Upper lobe of right lung (tissue), 1 donor: ENCODE measurements at places on chromosomes 11 and 22.

- H3K4me3 ChIP-seq: no peak overlapping the region
- no peaks in the 10 kb centered on the region for H3K36me3 ChIP-seq
- no peak overlapping the region for H3K27ac ChIP-seq
- H3K4me1 ChIP-seq: no peaks in the 10 kb centered on the region
These were observed 3.5 kb downstream of the OR5P2 start for GRCh38 chr11:7793233-7793632.

GRCh38 chr11:87275176-87275575 lies 237.4 kb downstream of the TMEM135 start:
- H3K4me1 ChIP-seq: peaks cover 6% of the 10 kb centered on the region
- H3K27ac ChIP-seq: no peak overlapping the region
- no peak for DNase-seq
- H3K4me3 ChIP-seq: no peak overlapping the region
- no peaks in the 10 kb centered on the region for H3K36me3 ChIP-seq

DNA sequence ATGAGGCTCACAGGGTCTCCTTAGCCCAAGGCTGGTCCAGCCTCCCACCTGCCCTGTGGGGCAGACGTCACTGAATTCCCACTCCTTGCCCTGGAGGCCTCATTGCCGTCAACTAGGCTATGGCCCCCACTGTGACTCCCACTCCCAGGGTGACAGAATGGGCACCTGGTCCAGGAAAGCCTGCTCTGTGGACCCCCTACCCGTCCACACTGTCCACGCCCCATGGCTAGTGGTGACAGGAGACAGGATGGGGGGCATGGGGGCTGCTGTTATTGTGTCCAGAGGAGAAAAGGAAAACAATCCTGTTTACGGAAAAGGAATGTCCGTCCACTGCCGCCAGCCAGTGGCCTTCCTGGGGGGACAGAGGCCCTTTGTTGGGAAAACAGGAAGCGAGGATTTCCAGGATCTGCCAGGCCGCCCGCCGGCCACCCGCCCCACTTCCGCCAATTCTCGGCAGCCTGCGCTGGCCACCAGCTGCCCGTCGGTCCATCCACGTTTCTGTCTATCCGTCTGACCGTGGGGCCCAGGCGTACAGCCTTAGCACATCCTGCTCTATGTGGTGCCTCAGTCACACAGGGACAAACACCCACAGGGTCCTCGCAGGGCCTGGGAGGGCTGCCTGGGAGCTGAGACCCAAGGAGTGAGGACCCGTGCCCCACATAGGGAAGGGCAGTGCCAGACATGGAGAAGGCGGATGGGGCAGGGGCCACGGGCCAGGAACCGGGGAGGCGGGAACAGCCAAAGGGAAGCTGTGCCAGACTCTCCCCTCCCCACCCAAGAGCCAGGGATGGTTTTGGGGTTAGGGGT lies 19.5 kb downstream of the CRELD2 start:
- H3K27me3 ChIP-seq: no peaks in the 10 kb centered on the region
- peaks cover 30% of the 10 kb centered on the region for H3K4me1 ChIP-seq
- DNase-seq: peak; percentile 71
- H3K27ac ChIP-seq: peak overlapping the region; percentile 95

DNA sequence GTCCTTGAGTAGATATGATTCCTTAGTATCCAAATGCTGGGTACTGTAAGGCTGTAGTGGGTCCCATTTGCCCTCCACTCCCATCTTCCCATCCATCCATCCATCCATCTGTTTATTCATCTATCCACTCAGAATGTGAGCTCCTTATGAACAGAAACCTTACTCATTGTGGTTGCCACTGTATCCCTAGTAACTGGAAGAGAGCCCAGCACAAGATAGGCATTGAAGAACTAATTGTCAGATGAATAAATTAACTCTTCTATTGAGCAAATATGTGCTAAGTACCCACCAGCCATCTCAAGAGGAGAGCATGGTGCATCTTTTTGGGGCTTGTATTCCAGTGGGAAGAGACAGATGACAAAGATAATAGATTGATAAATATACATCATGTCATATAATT lies 86.4 kb upstream of the SEZ6L start:
- peaks cover 7% of the 10 kb centered on the region for H3K27me3 ChIP-seq
- H3K4me1 ChIP-seq: no peaks in the 10 kb centered on the region
- DNase-seq: no peak
- H3K4me3 ChIP-seq: no peak overlapping the region
- no peaks in the 10 kb centered on the region for H3K36me3 ChIP-seq
- H3K27ac ChIP-seq: no peak overlapping the region

- H3K36me3 ChIP-seq: no peaks in the 10 kb centered on the region
- H3K4me3 ChIP-seq: no peak overlapping the region
- H3K27ac ChIP-seq: no peak overlapping the region
- no peaks in the 10 kb centered on the region for H3K4me1 ChIP-seq
These were observed 377.7 kb downstream of the TENM4 start for GRCh38 chr11:79062814-79063762.

- peaks cover 4% of the 10 kb centered on the region for H3K4me1 ChIP-seq
- no peaks in the 10 kb centered on the region for H3K27me3 ChIP-seq
- no peak overlapping the region for H3K4me3 ChIP-seq
These were observed 79.9 kb upstream of the SEPTIN5 start for GRCh38 chr22:19634226-19634975.

DNA sequence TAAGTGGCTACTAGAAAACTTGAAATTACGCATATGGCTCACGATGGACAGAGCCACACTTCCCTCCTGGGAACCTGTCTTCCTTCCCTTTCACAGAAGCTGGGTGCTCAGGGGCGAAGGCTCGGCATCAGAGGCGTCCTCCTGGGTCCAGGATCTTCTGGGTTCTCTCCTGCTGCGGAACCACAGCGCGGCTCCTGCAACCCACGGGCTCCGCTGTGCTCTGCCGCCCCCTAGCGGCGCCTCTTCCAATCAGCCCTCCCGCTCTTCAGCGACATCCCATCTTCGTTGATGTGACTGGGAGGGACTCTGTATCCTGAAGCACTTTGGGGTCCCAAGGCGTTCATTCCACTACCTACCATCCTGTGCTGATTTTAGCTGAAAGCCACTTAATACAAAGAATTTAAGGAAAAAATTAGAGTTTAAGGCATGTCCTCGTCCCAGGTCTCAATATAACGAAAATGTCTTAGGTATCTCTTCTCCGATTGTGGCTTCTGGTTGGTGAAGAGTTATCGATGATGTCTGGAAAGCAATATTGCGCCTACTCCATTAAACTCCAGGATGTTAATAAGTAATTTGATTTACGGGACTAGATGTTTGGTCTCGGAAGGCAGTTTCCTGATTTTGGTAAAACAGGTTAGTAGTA lies 14.8 kb upstream of the RPS3 start:
- H3K4me3 ChIP-seq: no peak overlapping the region
- H3K27me3 ChIP-seq: no peaks in the 10 kb centered on the region
- H3K27ac ChIP-seq: no peak overlapping the region
- peaks cover 33% of the 10 kb centered on the region for H3K4me1 ChIP-seq
- no peaks in the 10 kb centered on the region for H3K36me3 ChIP-seq
- peak; percentile 91 for DNase-seq

DNA sequence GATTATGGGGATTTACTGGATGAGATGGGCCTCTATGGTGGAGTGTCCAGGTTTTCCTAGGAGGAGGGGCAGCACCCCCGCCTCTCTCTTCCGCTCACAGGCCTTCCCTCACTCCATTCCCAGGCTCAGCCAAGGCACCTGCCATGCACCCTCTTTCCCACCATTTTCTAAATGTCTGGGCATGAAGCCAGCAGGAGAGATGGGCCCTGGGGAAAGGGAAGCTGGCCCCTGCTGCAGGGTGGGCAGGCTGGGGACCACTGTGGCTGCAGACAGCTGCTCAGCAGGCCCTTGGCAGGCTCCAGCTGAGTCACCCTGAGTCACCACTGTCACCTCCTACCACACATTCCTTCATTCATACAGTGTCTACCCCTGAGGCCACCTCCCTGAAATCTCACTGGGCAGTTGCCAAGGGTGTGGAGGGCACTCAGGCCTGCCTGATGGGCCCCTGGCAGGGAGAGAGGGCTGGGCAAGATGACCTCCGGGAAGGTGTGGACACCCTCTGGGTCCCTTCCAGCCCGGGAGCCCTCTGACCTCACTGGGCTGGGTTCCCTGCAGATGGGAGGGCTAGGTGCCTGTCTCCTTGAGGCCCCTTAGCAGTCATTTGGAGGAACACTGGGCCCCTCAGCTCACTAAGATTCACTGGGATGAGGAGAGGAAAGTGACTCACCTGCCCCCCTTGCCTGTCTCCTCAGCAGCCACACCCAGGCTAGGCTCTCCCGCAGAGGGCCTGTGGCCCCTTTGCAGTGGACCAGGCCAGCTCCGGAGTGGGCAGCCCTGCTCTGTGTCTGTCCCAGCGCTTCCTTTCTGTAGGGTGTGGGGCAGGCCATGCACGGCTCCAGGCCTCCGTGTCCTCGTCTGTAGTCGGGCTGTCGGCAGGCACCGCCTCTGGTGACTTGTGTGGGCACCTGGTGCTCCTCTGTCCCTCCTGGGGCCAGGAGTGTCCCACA lies 7.8 kb downstream of the MYEOV start:
- H3K4me3 ChIP-seq: no peak overlapping the region
- peaks cover 22% of the 10 kb centered on the region for H3K4me1 ChIP-seq
- DNase-seq: peak; percentile 83

- DNase-seq: no peak
- no peaks in the 10 kb centered on the region for H3K4me1 ChIP-seq
- H3K27me3 ChIP-seq: no peaks in the 10 kb centered on the region
- H3K36me3 ChIP-seq: no peaks in the 10 kb centered on the region
- H3K4me3 ChIP-seq: no peak overlapping the region
These were observed 189.8 kb downstream of the CSNK2A3 start for GRCh38 chr11:11163236-11163635.

DNA sequence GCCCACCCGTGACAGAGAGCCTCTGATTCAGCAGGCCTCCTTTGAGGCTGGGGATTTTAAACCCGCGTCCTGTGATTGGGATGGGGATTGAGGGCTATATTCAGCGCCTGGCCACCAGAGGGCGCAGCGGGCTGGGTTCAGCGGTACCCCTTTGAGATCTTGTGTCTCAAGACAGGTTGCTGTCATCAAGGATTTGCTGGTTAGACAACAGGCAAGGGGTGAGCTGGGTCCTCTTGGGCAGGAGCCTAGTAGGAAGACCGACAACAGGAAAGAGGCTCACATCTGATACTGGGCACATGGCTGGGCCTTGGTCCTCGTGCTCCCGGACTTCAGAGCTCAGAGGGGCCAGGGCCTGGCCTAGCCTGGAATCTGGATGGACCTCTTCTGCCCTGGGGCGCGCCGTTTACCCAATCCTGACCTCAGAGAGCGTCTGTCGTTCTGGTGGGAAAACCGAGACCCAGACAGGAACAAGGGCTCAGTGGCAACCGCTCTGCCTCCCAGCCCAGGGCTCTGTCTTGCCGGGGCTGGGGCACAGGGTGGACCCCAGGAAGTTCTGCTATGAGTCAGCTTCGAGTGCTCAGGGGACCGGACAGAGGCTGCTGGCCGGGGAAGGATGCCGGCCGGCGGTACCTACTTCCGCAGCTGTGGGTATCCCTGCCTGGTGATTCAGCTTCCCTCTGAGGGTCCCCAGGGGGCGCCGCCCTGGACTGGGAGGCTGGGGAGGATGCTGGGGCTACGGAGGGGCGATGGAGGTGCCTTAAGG lies 929 bp upstream of the SLC35E4 start:
- H3K27ac ChIP-seq: peak overlapping the region; percentile 85
- H3K4me1 ChIP-seq: peaks cover 24% of the 10 kb centered on the region
- peak overlapping the region; percentile 65 for H3K4me3 ChIP-seq
- DNase-seq: peak; percentile 92
- H3K27me3 ChIP-seq: no peaks in the 10 kb centered on the region
- no peaks in the 10 kb centered on the region for H3K36me3 ChIP-seq

DNA sequence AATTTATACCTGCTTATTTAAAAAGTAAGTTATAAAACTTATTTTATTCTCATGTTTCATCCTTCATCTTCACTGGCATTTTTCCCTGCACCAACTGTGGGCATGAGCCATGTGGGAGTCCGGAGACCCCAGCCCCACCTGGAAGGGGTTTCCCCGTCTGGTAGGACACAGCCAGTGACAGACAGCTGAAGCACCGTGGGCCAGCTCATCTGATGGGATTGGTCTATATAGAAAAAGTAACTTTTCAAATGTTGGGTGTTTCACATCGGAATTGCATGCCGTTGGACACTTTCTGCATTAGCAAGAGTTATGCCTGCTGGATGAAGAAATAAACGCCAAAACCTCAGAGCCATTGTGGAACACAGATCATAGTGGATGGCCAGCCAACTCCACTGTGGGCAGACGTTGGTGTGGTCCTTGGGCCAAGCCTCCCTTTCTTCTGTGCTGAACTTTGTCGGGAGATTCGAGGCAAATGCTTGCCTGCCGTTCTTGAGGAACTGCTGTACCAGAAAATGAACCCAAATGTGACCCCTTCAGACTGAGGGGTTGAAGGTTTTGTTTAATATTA lies 1329.3 kb downstream of the TBC1D22A start:
- H3K27ac ChIP-seq: no peak overlapping the region
- peaks cover 3% of the 10 kb centered on the region for H3K27me3 ChIP-seq
- peak; percentile 28 for DNase-seq

DNA sequence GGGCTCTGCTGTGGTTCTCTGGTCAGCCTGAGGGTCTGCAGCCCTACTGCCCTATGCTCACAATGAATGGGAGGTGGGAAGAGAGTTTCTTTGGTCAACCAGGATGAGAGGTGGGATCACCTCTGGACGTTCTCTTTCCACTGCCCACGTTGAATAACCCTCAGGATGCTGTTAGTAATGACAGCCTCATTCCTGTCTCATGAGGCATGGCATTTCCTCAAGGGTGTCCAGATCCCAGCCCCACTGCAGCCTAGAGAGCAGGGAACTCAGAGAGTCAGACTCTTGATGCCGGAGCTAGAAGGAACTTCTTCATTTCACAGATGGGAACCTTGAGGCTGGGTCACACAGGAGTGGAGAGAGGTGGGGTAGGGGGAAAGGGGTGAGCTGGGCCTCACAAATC lies 196.0 kb downstream of the CEP164 start:
- H3K4me1 ChIP-seq: peaks cover 4% of the 10 kb centered on the region
- H3K4me3 ChIP-seq: no peak overlapping the region
- H3K27me3 ChIP-seq: no peaks in the 10 kb centered on the region
- no peaks in the 10 kb centered on the region for H3K36me3 ChIP-seq
- no peak overlapping the region for H3K27ac ChIP-seq
- no peak for DNase-seq

GRCh38 chr11:72947229-72947628 lies 133.0 kb downstream of the ATG16L2 start:
- H3K27me3 ChIP-seq: no peaks in the 10 kb centered on the region
- no peak overlapping the region for H3K27ac ChIP-seq
- H3K4me3 ChIP-seq: no peak overlapping the region

DNA sequence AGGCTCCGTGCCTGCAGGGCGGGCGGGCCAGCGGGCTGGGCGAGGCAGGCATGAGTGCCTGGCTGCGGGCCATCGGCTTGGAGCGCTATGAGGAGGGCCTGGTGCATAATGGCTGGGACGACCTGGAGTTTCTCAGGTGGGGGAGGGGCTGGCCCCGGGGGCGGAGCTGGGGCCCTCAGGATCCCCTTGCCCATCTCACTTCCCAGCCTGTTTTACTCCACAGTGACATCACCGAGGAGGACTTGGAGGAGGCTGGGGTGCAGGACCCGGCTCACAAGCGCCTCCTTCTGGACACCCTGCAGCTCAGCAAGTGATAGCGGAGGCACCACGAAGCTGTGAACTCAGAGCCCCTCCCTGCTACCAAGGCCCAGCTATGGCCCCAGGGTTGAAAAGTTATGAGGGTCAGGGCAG lies 5.9 kb downstream of the PHOX2A start:
- no peak overlapping the region for H3K27ac ChIP-seq
- H3K36me3 ChIP-seq: peaks cover 43% of the 10 kb centered on the region
- H3K4me1 ChIP-seq: peaks cover 27% of the 10 kb centered on the region
- no peak overlapping the region for H3K4me3 ChIP-seq
- H3K27me3 ChIP-seq: peaks cover 29% of the 10 kb centered on the region
